Activated T-cell treated with anti-CD3 and anti-CD28 coated beads, Interleukin-2, amount 50 U/mL, for 4 hours (primary cell): ENCODE measurements at places on chromosomes 2 and 18. TPM values are rescaled to one million over a fixed set of nuclear protein-coding genes. Genes with fewer than 3 reads are reported as not detected.

- no peak for DNase-seq
Observed at GRCh38 chr18:34598120-34598635, 111.9 kb upstream of the DTNA start.

GRCh38 chr2:241846406-241846805 lies 12.3 kb downstream of the PDCD1 start:
- no peak for DNase-seq

GRCh38 chr2:177680866-177681712 lies 288.5 kb downstream of the AGPS start:
- no peak for DNase-seq

DNA sequence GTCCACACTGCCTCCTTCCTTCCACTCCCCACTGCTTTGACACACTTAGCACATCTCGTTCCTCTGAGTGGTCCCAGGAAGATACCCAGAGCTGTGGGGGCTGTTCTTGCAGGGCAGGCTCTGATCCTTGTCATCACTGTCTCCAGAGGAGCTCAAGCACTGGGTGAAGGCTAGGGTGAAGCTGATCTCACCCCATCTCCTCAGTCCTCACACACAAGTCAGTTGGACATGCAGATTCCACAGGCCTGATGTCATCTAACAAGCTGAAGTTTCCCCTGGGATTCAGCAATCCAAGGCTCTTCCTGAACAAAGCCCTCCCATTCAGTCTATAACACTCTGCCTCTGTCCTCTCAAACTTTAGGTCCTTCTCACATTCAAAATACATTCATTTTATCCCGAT lies 90.6 kb upstream of the RAB6C start:
- DNase-seq: no peak

DNA sequence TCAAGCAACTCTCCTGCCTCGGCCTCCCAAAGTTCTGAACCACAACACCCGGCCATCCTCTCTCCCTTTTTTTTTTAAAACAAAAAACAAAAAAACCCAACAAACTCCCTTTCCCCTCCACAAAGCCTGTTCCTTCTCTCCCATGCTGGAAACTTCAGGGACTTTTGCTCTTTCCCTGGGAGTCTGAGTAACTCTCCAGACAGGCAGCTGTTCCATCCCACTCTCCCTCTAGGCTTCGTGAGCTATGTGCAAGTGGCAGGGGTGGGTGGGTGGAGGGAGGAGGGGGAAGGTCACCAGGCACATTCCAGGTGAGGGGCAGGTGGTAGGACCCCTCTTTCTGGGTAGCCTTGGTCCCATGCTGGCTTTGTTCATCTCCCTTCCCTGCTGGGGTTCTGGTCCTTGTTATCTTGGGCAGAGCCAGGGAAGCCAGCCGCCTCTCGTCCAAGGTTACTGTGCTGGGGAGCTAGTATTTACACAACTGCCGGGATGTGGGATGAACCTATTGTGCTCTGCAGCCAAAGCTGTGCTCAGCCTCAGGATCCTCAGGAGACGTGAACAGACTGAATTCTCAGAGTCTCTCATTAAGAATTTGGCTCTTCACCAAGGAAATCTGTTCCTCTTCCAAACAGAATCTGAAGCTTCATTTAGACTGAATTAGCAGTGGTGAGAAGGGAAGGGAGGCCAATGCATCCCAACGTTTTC lies 106.9 kb downstream of the LIPG start:
- DNase-seq: no peak

- DNase-seq: no peak
Observed at GRCh38 chr18:35121531-35121930, 80.3 kb downstream of the MAPRE2 start.

GRCh38 chr2:172624996-172625395 lies 69.1 kb downstream of the PDK1 start:
- no peak for DNase-seq

DNA sequence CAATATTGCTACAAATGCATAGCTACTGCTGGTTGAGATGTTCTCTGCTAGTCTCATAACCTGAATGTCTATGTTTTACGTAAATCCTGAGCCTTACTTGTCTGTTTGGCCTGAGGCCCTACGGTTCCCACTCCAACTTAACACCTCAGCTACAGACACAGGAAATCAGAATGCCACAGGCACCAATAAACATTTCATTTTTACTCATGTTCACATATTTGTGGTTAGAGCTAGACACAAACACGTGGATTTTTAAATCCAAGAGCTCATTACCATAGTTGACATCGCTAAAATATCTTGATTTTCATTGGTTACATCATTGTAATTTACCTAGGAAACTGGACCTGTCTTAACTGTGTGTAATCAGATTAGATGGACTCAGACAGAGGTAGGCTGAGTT lies 263.8 kb upstream of the CDH19 start:
- DNase-seq: no peak

GRCh38 chr2:96264656-96265348 lies 995 bp downstream of the TMEM127 start:
- DNase-seq: peak; percentile 10

IL37 gene
- total RNA-seq: not detected

GRCh38 chr2:71615767-71616730 lies 162.7 kb downstream of the DYSF start:
- DNase-seq: no peak

GRCh38 chr2:230134496-230135129 lies 65.9 kb upstream of the SLC16A14 start:
- DNase-seq: no peak

GRCh38 chr2:47198985-47199451 lies 43.9 kb upstream of the STPG4 start:
- no peak for DNase-seq

CCBE1 gene
- 0.18 TPM for total RNA-seq

DNA sequence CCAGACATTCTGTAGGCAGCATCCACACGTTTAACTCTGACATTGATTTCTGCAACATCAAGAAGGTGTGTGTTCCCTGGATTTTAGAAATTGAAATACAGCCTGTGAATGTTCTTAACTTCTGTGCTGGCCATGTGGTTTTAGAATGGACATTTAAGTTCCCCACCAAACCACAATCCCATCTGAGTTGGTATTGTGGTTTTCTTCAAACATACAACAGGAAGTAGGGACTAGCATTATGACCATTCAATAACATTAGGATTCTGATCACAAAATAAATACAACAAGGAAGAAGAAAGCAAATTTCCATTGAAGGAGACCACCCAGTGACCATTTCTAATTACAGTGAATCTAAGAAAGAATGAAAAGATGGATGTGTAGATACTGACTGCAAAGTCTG lies 51.2 kb downstream of the MAP3K20 start:
- no peak for DNase-seq

- no peak for DNase-seq
Observed at GRCh38 chr2:59947209-59947608, 606.2 kb downstream of the BCL11A start.

SCN1A gene
- not detected for total RNA-seq

GPR35 gene
- total RNA-seq: 3.0 TPM

DNA sequence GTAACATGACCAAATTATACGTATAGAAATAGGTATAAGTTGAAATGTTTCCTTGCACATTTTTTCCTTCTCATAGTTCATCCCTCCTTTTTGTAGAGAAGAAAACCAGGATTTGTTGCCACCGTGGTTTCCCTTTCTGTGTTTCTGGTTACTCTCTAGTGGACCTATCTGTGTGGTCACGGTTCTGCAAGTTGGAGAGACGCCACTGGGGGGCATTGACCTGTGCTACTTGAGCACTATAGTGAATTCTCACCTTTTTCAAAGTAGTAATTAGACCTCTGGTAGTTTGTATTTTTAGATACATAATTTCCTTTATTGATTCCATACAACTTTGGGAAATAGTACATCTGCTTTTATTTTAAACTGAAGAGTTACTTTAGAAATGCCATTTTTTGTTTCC lies 444.8 kb downstream of the PTPRM start:
- no peak for DNase-seq

- DNase-seq: no peak
Observed at GRCh38 chr2:30759481-30759880, 47.8 kb downstream of the CAPN13 start.

DNA sequence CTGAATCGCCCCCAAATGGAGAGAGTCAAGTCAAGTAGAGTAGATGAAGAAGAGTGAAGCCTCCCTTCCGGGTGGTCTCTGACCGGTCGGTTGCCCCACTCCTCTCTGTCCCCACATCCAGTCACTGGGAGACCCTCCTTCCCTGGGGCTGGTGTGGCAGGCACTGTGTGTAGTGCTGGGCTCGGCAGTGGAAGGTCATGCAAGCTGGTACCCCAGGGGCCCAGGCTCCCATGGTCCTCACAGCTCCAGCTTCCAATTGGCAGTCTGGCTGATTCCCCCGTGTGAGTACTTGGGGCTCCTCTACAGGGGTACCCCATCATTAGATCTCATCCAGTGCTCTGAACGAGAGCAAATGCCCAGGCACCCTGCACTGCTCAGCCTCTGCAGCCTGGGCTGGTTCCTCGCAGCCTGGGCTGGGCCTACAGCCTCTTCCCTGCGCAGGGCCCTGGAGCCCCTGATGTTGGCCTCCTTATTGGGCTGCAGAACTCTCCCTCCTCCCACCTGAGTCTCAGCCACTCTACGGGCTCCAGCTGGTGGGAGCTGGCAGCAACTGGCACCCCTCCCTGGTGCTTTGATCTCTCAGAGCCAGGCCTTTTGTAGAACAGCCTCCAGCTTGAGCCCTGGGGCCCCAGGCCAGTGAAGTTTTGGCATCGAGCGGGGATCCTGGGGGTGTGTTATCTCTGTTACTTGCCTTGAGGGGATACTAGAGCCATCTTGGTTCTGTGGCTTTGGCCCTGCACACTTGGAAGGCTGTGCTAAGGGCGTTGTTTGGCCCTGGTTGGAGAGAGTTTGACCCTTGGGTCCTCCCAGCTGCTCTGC lies 187.8 kb upstream of the HDAC4 start:
- no peak for DNase-seq

DNA sequence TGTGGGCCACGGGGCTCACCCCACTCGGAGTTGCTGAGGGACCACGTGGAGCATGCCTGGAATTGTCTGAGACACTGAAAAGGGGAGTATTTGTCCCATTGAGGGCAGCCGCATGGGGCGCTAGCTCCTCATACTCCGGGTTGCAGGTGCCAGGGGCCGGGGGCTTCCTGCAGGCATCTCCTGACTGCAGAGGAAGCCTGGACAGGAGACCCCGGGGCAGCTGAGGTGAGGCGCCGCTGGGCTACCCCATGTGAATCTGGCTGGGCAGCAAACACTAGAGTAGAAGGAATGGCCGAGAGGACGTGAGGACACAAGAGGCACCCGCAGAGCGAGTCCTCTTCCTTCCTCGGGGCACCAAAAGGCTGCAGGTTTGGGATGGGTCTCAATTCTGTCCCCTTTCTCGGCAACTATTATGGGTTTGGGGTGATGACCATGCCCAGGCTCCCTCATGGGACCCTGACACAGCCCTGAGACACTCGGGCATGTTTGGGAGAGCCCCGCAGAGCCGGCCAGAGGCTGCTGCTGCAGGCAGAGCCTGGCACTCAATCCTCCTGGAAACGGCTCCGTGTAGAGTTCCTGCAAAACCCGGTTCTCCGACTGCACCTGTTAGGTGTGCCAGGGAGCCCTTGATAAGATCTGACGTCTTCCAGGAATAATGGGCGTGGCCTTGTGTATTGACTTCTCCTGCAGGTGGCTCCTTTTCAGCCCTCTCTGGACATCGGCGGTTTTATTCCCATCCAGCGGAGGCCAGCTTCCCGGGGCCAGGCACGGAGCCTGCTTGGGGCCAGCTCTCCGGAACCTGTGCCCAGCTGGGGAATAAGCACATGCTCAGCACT lies 77.0 kb downstream of the CTIF start:
- no peak for DNase-seq

- DNase-seq: no peak
Observed at GRCh38 chr2:9326975-9327374, 96.4 kb downstream of the ITGB1BP1 start.

DNA sequence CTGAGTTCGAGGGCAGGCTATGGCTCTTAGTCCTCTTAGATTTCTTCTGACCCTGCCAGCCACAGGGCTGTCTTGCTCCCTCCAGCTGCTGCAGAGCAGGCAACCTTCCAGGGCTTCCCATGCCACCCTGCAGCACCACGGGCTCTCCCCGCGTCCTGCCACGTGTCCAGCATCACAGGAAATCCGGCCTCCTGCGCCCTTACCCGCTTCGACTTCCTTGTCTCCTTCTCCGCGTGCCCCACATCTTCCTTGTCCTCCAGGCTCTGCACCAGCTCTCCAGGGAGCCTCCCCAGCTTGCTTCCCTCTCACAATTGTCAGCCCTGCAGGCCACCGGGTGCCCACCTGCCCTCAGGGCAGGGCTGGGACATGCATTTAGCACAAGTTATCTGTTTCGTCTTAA lies 253.5 kb downstream of the DCDC2C start:
- no peak for DNase-seq

GRCh38 chr18:53018791-53019190 lies 678.8 kb downstream of the DCC start:
- DNase-seq: no peak

DNA sequence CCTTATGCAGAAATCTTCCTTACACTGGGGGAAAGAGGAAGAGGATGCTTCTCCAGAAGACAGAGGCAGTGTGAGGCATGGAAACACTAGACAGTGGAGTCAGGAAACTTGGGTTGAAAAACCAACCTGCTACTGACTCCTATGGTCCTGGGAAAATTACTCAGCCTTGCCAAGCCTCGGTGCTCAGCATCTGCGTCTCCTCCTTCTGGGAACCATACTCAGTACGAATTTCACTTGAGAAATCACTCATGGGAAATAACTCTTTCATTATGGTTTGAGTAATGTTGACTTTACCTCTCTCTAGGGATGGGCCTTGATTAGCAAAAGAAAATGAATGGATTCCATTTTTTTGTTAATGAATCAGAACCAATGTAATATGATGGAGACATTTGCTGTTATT lies 96.5 kb downstream of the KCNE4 start:
- no peak for DNase-seq

GRCh38 chr2:67451086-67451832 lies 54.1 kb downstream of the ETAA1 start:
- DNase-seq: no peak
